ENCODE measurements at places on chromosomes 4 and X.
A peak's percentile ranks its signal among the peaks of the same experiment; 100 is the strongest.

DNA sequence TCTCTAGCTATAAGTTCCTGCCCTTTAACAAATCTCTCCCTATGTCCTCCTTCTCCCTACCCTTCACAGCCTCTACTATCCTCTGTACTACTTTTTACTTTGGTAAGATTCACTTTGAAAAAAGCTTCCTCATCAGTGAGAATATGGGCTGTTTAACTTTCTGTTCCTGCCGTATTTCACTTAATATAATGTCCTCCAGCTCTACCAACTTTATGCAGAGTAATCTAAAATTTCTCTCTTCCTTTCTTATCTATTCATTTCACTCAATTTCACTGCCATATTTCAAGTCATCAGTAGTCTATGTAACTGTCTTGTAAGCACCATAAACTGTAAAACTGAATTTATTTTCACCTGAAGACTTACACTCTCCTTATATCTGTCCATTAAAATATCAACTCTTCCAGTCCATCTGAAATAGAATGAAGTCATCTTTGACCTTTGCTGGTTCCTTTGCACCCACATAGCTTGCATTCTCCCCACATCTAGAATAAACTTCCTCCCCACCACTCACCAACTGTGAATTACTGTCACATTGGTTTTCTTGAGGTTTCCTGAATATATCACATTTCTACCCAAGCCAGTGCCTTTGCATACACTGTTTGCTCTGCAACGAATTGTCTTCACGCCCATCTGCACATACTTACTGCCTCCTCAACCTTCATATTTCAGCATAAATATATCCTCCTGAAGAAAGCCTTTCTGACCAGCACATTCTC lies 54.6 kb downstream of the ARAP2 start:
- DNase-seq: no peak

DNA sequence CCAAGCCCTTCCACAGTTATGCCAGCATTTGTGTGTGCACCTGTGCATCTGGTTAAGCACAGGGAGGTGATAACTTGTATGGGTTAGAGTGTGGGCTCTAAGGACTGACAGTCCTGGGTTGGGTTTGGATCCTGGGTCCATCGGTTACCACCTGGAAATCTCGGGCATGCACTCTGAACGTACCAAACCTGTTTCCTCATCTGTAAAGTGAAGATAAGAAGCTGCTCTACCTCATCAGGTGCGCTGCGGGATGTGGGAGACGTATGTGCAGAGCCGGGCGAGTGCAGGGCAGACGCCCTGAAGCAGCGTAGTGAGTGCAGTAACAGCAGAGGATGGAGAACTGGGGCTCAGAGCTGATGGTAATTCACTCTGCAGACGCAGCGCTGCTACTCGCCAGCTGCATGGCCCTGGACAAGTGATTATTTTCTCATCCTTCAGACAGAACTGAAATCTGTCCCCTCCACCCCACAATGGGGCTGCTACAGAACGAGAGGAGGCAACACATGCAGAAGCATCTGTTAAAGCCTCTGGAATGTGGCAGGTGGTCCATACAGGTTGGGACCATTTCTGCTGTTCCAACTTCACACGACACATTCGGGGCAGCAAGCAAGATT lies 64.4 kb downstream of the HADH start:
- DNase-seq: no peak

GRCh38 chrX:69607616-69608015 lies 8.3 kb upstream of the EDA start:
- DNase-seq: no peak

DNA sequence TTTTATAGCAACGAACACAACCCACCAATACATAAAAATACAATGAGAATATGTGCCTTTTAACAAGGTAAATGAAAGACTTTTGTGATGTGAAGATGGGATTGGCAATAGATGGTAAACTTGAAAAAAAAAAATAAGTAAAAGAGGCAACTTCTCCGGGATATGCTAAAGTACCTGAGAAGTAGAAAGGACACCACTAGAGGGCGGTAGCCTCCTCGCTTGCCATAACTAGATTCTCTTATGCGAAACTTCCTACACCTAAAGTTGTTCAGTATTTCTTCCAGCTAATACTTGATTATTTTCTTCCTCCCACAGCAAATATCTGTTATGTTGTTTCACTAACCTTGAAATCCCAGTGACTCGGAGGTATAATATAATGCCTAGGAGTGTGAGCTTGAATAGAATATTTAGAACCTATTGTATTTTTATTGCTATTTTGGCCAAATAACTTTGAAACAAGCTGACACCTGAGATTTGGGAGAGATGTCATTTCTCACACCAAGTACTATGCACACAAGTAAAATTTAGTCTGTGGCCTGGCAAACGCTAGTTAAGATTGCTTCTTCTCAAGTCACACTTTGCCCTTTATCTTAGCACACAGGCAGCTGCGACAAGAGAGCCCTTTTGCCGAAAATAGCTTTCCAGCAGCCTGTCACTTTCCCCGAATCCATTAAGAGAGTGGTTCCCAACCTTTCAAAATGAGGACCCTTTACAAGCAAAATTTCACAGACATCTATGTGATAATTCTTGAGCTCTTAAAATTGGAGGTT lies 44.9 kb upstream of the PDLIM5 start:
- peak; percentile 75 for DNase-seq

- no peak for DNase-seq
Observed at GRCh38 chr4:24968992-24969391, 56.1 kb upstream of the CCDC149 start.

DNA sequence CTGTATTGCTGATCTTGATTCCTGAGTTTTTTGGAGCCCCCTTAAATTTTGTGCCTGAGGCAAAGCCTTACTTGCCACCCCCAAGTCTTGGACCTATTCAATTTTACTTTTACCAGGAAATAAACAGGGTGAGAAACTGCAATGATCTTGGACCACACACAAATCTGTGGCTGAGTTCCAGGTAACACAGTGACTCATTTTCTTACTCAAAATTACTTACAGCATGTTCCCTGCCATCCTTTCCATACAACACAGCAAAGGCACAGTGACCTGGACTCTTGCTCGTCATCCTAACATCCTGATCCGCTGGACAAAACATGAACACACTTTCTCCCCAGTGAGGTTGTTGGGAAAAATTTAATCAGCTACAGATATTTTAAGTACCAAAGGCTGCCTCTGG lies 60.7 kb upstream of the S100G start:
- no peak for DNase-seq

DNA sequence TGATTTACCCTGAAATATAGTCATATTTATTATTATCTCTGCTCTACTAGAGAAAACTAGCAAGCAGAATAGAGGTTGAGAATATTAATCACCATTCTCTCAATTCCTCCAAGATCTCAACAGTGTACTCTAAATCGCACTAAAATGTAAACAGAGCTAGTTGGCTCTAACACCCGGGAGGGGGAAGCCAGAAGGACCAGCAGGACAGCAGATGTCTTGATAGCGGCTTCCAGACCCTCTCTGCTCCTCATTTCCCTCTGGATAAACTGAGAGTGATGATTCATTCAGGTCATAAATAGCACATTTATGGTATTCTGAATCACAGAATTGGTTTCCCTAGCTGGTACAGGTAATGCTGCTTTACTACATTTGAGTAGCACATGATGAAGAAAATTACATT lies 82.5 kb downstream of the TBC1D9 start:
- DNase-seq: no peak

GRCh38 chr4:25487155-25487554 lies 110.1 kb downstream of the ANAPC4 start:
- no peak for DNase-seq

GRCh38 chr4:164731827-164732474 lies 22.0 kb upstream of the SMIM31 start:
- DNase-seq: peak; percentile 47

GRCh38 chr4:180832073-180832472 lies 1411.1 kb upstream of the TENM3 start:
- DNase-seq: no peak

DNA sequence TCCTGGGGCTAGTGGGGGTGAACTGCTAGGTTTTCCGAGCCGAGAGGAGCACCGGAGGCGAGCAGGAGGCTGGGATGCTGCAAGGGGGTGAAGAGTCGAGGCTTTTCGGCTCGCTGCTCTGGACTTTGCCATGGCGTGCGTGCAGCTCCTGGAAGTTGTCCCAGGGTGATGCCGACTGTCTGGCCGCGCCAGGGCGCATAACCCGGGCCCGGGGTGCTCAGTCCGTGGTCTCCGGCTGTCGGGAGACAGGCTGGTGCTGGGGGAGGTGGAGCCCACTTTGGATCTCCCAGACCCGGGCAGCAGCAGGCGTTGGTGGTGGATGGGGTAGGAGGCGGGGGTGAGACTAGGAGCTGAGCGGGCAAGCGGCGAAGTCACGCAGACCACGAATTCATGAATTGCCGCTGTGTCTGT lies 793 bp downstream of the GRIA3 start:
- DNase-seq: no peak

DNA sequence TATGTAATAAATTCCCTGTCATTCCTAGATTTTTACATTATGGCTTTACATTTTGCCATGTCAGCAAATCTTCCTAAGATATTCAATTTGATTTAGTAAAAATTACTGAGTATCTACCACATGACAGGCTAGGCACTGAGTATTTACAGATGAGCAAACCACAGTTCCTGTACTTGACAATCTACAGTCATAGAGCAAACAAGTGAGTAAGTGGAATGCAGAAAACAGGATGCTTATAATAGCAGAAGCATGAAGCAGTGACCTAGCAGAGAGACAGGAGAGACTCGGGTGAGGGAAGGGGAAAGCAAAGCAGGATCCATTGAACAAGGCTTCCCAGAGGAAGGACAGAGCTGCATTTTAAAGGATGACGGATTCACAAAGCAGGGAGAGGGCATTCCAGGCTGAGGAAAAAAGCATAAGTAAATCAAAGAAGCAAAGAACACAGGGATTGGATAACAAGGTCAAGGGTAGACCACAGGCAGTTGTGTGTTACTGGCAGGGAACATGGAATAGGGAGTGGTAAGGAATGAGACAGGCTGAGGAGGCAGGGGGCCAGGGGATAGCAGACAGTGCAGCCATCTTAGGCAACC lies 124.7 kb upstream of the C1QTNF7 start:
- DNase-seq: no peak

- no peak for DNase-seq
Observed at GRCh38 chr4:4865705-4866123, 6.2 kb downstream of the MSX1 start.

GRCh38 chr4:150244600-150244999 lies 166.4 kb downstream of the DCLK2 start:
- no peak for DNase-seq

- DNase-seq: no peak
Observed at GRCh38 chrX:9471571-9471985, 6.7 kb downstream of the TBL1X start.

GRCh38 chr4:20367446-20367845 lies 115.7 kb downstream of the SLIT2 start:
- no peak for DNase-seq

GRCh38 chrX:133414406-133415275 lies 648 bp downstream of the GPC4 start:
- DNase-seq: peak; percentile 14

DNA sequence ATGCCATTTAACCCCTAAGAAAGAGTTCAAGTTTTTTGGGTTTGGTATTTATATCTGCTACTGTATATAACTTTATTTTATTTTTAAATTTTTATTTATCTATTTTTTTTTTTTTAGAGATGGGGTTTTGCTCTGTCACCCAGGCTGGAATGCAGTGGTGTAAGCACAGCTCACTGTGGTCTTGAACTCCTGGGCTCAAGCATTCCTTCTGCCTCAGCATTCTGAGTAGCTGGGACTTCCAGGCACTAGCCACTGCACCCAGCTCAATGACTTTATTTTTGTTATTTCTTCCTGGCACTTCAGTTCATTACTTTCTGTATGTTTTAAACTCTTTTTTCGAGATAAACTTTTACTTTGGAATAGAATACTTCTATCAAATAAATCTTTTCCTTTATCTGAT lies 42.4 kb upstream of the PGAM4 start:
- no peak for DNase-seq

GRCh38 chrX:152810403-152810802 lies 20.2 kb downstream of the CETN2 start:
- DNase-seq: no peak

DNA sequence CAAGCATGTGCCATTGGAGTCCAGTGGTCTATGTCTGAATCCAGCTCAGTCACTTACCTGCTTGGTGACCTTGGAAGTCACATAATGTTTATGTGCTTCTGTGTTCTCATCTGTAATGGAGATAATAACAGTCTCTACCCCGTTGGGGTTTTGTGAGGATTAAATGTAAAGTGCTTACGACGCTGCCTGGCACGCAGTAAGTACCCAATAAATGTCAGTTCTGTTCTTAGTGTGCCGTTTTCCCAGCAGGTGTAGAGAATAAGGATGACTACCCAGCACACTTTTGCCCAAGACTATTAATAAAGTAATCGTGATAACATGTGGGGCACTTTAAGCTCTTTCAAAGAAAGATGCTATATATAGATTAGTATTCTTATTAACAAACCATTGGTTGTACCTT lies 56.7 kb downstream of the MTM1 start:
- DNase-seq: no peak

DNA sequence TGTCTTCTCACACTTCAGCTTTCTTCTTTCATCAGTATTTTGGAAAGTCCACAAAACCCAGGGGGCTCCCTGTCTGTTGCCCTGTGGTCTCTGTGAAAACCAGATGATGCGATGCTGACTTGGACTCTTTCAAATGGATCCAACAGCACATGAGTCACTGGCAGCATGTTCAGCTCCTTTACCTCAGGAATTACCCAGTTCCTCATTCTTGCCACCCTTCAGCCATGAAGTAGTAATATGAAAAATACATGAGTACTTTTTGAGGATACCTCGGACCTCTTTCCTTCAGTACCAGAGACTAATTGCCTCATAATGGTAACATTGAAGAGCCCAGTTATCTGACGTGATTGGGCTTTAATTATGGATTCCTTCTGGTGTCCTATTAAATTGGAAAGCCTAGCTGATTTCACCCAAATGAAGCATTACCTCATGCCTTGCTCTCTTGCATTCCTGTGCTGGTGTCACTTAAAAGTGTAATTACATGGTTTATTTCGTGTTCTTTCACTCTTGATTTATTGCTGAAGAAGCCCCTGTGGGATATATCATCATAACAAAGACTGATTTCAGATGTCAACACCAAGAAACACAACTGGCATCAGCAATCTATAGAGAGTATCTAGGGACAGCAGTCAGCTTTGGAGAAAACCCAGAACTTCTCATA lies 63.4 kb downstream of the NFKB1 start:
- peak; percentile 79 for DNase-seq

DNA sequence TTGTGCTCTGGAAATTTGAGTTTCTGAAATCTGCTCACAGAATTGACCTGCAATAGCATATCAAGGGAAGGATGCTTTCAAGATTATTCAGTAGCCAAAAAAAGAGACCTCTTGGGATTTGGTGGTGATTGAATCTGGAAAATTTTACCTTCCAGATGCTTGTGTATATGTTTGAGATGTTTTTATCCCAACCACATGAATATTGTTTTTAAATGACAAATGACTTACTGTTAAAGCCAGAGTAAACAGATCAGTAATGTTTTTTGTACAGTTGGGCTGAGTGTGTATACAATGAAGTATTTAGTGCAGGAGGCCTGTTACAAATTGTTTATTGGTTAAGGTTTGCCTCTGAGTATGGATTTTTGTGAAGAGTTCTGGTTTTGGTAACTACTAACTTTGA lies 126.5 kb downstream of the CBR4 start:
- no peak for DNase-seq

All from B cell (primary cell).